ENCODE measurements at places on chromosomes 13 and 19.

DNA sequence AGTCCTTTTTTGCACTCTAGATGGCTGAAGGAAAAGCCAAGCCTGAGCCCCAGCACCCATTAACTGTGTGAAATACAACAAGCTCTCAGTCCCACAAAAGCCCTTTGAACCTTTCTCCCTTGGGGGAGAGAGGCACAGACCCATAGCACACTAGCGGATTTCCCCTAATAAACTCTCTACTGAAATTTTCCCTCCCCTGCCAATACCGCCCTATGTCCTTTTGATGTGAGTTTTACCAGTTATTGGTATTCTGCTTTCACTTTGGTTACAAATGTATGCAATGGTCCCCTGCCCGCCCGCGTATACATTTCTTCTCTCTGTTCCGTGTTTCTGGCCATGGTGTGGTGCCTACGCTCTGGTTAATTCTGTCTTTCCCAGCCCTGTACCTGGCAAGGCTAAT, 54.0 kb upstream of the MYO16 start:
- DNase-seq: no peak

DNA sequence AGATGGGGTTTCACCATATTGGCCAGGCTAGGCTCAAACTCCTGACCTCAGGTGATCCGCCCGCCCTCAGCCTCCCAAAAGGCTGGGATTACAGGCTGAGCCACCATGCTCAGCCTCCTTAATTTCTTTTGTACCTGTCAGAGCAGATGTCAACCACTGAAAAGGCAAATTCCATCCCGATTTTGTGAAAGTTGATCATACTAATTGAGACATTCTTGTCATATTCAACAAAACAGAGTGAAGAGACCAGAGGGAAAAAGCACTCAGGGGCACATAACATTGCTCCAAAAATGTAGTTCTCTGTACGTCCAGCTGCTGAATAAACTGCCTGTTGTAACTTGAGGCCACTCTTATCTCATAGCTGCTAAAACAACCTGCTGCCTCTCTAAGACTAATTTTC, 27.4 kb upstream of the PSPC1 start:
- DNase-seq: no peak

DNA sequence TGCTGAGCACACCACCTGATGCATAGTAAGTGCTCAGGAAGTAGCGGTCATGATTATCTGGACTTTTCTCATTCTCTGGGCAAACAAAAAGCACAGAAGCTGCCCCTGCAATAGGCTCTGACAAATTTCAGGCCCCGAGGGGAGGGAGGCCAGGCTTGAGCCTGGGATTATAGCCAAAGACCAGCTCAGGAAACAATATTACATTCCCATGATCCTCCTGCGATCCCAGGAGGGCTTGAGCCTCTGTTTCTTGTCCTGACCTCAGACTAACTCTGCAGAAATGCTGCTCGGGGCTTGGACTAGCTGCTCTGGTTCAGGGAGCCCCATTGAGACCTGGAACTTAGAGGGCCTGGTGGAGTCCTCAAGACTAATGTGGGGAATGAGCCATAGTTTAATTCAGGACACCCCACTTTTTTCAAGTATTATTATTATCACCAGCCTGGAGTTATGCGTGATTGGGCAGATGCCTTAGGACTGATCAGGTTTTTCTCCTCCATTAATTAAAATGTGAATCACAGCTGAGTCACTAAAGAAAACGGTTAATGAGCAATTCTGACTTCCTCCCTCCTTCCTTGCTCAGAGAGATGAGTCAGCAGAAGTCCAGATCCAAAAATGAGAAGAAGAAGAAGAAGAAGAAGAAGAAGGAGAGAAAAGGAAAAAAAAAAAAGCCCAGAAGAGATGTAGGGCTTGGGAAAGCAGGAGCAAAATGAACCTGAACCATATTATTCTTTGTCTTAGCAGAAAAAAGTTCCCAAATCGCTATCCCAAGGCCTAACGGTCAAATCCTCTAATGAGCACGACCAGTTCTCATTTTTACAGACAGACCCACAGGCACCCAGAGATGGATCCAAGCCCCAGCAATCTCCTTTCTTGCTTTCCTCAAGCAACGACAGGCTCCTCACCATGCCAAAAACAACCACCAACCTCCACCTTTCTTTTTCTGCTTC, 107.2 kb downstream of the CACNA1A start:
- no peak for DNase-seq

DNA sequence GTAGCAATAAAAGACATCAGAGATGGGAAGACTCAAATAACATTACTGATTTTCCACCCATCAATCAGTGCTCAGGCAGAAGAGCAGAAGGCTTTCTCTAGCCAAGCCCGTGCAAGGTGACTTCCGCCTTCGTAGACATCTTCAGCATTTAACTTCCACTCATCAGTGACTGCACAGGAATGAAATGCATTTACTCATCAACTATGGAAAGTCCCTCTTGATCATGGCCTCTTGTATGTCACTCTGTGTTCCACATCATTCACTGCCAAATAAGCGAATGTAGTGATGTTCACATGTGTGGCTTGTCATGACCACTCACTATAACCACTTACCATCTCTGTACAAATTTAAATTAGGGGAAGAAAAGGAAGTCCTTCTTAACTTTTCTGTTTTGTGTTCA, 49.4 kb downstream of the SACS start:
- no peak for DNase-seq

DNA sequence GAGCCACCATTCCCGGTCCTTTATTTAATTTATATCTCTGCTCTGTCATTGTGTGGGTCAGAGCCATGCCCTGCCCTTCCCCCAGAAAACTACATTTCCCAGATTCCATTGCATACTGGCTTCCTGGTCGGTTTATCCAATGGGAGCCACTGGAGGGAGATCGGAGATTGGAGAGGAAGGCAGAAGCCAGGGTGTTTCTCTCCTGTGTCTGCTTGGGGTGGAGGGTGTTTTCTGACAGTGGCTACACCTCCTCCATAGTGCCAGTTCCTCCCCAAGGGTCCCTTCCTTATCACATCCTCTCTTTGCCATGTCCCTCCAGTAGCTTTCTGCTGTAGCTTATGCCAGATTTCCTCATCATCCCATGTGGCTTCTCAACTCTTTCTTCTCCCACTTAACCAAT, 19.0 kb downstream of the OLFM2 start:
- DNase-seq: no peak

DNA sequence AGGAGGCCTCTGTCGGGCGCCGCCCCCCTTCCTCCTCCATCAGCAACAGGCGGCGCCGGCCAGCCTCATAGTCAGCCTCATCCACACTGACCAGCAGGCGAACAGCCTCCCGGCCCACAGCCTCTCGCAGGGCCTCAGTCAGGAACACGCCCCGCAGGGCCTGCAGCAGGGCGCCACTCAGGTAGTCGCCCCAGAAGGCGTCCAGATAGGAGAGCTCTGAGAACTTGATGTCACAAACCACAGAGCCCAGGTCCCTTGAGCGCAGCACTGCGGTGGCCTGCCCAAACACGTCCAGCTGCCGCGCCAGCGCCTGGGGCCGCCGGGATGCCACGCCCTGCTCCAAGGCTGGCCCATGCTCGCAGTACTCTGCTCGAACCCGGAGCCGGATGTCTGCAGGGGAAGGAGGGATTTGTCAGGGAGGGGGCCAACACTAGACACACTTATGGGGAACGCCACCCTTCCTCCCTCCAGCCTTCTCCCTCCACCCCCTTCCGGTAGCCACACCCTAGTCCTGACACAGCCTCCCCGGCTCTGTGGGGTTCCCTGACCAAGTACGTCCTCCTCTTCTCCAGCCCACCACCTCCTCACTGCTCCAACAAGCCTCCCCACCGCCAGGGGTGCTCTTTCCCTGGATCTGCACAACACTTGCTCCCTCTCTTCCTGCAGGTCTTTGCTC, 17.9 kb downstream of the DEDD2 start:
- DNase-seq: peak; percentile 58

GRCh38 chr19:4295972-4296771, 6.0 kb downstream of the TMIGD2 start:
- DNase-seq: no peak

DNA sequence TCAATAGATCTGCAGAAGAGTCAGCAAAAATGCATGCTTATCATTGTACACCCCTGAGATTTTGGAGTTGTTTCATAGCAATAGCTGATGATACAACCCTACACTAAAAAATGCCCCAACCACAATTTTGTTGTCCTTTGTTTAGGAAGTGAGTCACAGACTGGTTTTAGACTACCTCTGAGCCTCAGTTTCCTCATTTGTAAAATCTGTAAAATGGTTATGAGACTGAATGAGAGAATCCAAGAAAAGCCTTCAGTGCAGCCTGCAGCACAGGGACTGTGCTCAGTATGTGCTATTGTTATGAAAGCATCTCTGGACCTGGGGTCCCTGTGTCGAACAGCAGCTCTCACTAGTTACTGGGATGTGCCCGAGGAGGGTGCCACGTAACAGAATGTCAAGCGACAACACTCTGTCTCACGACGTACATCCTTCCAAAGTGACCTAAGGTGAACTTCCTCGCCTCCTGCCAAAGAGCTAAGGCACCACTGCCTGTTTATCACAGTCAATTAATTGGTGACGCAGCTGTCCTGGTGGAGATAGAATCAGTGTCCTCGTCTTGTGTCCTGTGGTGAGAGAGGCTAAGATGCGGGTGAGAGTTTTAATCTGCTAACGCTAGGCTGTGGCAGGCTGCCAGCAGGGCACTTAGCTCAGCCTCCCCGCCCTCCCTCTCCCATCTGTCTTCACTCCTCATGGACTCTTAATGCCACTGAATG, 18.1 kb downstream of the DHRS12 start:
- no peak for DNase-seq

DNA sequence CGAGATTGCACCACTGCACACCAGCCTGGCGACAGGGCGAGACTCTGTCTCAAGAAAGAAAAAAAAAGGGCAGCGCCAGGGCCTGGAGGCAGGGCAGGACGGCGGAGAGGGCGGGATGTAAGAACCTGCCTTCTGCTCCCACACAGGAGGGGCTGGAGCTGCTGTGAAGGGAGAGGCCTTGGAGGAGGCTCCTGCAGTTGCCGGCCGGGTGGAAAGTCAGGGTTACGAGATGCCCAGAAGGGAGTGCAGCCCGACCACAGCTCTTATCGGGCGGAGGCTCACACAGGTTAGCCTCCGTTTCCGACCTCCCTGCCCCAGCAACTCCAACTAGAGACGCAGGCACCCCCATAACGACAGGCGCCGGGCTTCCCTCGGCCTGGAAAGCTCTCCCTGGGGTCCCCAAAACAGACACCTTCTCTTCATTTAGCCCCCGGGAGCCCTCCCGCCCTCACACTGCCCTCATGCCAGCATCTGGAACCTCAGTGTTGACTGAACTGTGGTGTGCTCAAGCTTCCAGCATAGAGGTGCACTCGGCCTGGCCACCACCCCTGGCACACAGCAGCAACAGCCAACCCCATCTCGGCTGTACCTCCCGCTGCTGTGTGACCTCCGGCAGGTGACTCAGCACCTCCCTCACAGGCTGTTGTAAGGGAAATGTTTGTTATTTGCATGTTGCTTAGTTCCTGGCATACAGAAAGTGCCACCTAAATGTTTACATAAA, 1.4 kb downstream of the PLPP2 start:
- DNase-seq: peak; percentile 14

- no peak for DNase-seq
Measured at GRCh38 chr13:70107498-70108281, at the start of gene ATXN8OS. Gene ATXN8OS, plus strand, starts transcription at chr13:70107826.

DNA sequence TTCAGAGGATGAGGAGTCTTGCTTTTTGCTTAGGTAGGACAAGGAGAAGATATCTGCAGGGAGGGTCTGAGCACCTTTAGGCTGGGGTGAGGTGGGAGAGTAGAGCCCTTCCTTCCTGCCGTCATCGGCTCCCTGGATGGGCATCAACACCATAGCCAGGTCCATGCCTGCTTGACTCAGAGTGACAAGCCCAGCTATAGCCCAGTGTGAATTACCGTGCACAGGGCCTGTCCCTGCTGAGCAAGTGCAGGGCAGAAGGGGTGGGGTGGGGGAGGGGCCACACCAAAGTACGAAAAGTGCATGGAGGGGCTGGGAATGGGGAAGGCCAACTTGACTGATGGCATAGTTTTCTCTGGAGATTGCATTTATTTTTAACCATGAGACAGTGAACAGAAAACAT, 30.3 kb upstream of the RNF113B start:
- DNase-seq: no peak

GRCh38 chr13:30371649-30372265, 50.5 kb upstream of the UBE2L5 start:
- peak; percentile 23 for DNase-seq

- DNase-seq: no peak
Measured at GRCh38 chr19:8113017-8113416, 36.4 kb downstream of the FBN3 start.

DNA sequence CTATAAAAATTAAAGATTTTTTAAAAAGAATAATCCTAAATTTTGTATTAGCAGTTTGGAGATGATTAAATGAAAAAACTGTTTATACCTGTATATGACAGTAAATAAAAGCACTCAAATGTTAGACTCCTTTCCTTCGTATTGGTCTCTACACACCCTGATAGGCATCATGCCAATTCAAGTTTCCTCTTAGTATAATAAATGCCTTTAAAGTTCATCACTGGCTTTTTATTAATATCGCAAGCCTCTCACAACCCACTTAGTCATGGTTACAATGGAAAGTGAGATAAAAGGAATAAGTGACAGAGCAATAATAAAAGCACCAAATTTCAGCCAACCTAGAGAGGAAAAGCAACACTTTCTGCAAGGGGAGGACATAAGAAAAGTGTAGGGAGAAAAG, 102.2 kb downstream of the PIBF1 start:
- DNase-seq: no peak

DNA sequence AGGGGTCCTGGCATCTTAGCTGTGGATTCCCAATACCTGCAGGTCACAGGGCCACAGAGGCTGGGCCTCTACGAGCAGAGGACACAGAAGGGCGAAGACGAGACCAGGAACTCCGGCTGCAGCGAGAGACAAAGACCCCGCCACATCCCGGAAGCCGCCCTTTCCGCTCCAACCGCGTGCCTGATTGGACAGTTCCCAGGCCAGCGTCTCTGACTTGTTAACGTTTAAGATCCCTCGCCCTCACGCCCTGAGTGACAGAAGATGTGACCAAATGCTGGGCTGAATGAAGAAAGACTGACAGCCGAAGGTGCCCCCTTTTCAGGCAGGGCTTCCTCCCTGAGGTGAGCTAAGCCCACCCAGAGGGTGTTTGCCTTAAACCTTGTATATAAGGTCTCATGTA, at the start of gene ZNF98:
Gene ZNF98 (minus strand): TSS at position 136 of the 400 bp plus-strand sequence. CDS start 122 bp downstream, at position 14.
- no peak for DNase-seq
